ENCODE measurements at places on chromosomes 4 and X.

DNA sequence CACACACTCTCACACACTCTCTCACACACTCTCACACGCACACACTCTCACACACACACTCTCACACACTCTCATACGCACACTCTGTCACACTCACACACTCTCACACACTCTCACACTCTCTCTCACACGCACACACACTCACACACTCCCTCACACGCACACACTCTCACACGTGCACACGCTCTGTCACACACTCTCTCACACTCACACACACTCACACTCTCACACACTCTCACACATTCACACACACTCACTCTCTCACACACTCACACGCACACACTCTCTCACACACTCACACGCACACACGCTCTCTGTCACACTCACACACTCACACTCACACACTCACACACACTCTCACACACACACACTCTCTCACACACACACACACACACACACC, 43.0 kb upstream of the DCTD start:
- H3K36me3 ChIP-seq, result no peaks in the 10 kb centered on the region
- H3K27ac ChIP-seq, result no peak overlapping the region
- H3K27me3 ChIP-seq, result no peaks in the 10 kb centered on the region
- no peak for DNase-seq
- no peak overlapping the region for H3K4me3 ChIP-seq

GRCh38 chrX:131704136-131704695, 160.3 kb downstream of the OR13H1 start:
- H3K27ac ChIP-seq, result no peak overlapping the region
- H3K27me3 ChIP-seq, result no peaks in the 10 kb centered on the region
- no peaks in the 10 kb centered on the region for H3K4me1 ChIP-seq
- H3K36me3 ChIP-seq, result peaks cover 6% of the 10 kb centered on the region

GRCh38 chr4:64271601-64272081, 137.6 kb downstream of the TECRL start:
- H3K27me3 ChIP-seq, result no peaks in the 10 kb centered on the region
- no peaks in the 10 kb centered on the region for H3K4me1 ChIP-seq
- H3K27ac ChIP-seq, result no peak overlapping the region
- DNase-seq, result no peak
- H3K4me3 ChIP-seq, result no peak overlapping the region

GRCh38 chr4:40969501-40969900, 219.7 kb downstream of the NSUN7 start:
- H3K27me3 ChIP-seq, result peaks cover 17% of the 10 kb centered on the region
- H3K27ac ChIP-seq, result no peak overlapping the region
- DNase-seq, result no peak
- no peaks in the 10 kb centered on the region for H3K36me3 ChIP-seq
- no peaks in the 10 kb centered on the region for H3K4me1 ChIP-seq

DNA sequence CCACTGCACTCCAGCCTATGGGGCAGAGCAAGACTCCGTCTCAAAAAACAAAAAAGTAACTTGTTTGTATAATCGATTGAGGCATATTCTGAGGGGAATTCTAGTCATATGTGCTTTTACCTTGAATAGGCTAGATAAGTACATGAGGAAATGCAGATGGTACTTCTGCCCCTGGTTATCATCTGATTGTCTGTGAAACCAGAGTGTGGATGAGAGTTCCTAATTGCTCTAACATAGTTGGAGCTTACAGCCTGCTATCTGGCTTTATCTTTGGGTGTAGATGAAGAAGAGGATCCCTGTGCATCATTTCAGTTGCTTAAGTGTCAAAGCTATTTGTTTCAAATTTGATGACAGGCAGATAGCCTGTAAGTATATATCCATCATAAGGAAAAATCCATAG, 205.1 kb downstream of the RAPGEF2 start:
- peaks cover 14% of the 10 kb centered on the region for H3K36me3 ChIP-seq
- peaks cover 2% of the 10 kb centered on the region for H3K4me1 ChIP-seq
- no peak overlapping the region for H3K4me3 ChIP-seq
- H3K27me3 ChIP-seq, result no peaks in the 10 kb centered on the region
- H3K27ac ChIP-seq, result no peak overlapping the region

GRCh38 chr4:115986573-115986972, 873.2 kb upstream of the NDST4 start:
- H3K36me3 ChIP-seq, result no peaks in the 10 kb centered on the region
- no peak for DNase-seq
- no peaks in the 10 kb centered on the region for H3K27me3 ChIP-seq
- no peaks in the 10 kb centered on the region for H3K4me1 ChIP-seq
- no peak overlapping the region for H3K27ac ChIP-seq

GRCh38 chr4:109990261-109991257, 77.9 kb downstream of the EGF start:
- peaks cover 27% of the 10 kb centered on the region for H3K4me1 ChIP-seq
- no peak overlapping the region for H3K4me3 ChIP-seq
- peaks cover 22% of the 10 kb centered on the region for H3K27me3 ChIP-seq
- H3K27ac ChIP-seq, result no peak overlapping the region
